ENCODE measurements at places on chromosomes 12 and 14.
A peak's percentile ranks its signal among the peaks of the same experiment; 100 is the strongest.

GRCh38 chr12:131943876-131944275 is 5.9 kb upstream of the EP400 start:
- no peak for DNase-seq

DNA sequence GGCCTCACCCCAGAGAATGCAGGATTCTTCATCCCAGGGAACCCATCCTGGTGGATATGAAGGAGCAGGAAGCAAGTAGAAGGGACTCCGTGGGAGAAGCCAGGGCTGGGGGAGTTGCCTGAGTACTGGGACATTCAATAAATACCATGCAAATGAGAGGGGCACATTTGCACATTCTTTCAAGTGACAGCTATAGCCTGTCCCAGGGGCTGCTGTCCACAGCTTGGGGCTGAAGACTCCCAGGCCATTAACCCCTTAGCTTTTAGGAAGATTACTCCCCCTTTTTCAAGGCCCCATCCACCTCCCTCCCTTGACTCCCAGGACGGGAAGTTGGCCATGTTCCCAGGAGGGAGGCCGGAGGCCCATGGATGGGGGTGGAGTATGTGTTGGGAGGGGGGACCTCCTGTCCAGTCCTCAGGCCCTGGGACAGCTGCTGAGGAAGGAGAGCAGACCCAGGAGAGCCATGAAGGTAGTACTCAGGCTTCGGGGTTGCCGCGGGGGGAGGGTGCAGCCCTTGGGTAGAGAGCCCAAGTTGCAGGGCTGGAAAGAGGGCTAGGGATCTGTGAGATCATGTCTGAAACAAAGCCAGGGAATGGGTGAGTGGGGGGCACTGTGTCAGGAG is 974 bp upstream of the TNS2 start:
- no peak for DNase-seq

DNA sequence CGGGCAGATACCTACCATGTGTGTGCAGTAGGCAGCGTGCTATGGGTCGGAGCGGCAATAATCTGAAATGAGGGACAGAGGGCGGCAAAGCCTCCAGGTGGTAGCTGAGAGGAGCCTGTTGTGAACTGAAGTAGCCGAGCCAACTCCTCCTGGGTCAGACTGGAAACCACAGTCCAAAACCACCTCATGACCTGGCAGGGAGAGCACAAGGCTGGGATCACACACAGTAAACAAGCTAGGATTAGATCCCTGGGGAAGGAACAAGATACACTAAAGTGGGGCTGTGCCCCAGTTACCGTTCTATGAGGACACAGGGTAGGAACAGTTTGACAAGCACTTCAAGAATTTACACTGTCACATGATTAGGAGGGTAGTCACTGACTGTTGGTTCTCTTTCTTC is 49.0 kb downstream of the AREL1 start:
- no peak for DNase-seq

DNA sequence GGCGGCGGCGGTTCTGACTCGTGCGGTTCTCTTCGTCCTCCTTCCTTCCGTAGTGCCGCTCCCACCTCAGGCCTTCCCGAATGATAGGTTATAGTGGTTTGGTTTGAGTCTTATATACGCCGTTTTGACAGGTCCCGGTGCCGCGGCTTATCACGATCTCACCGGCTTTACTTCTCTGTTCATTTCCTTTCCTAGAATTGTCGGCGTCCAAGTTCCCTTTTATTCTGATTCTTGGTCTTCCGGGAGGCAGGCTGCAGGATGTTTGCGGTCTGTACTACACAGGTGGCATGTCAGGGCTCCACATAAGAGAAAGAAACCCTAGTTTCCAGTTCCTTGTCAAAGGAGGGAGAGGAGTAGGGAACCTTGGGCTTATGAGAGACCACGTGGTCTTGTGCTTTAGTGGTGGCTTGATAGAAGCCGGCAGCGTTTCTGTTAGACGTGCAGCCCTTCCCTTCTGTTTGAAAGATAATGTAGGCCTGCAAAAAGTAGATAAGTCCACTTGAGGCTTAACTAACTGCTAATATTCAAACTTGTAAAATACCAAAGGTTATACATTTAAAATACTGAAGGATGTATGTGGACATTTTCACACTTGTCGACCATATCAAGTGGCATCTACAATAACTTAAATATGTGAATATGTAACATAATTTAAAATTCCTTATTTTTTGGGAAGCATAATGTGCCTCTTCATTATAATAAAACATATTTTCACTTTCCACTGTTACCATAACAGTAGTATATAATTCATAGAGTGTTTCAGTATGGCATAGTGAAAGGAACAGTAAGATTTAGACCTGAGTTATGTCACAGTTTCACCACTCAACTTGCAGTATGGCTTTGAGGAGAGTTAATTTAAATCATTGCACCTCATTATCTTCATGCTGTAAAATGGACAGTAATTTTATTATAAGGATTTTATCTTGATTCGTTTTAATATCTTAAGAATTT is 804 bp downstream of the USP15 start:
- peak; percentile 27 for DNase-seq

- DNase-seq: no peak
Measured at GRCh38 chr14:61628016-61628725, 67.1 kb upstream of the HIF1A start.

DNA sequence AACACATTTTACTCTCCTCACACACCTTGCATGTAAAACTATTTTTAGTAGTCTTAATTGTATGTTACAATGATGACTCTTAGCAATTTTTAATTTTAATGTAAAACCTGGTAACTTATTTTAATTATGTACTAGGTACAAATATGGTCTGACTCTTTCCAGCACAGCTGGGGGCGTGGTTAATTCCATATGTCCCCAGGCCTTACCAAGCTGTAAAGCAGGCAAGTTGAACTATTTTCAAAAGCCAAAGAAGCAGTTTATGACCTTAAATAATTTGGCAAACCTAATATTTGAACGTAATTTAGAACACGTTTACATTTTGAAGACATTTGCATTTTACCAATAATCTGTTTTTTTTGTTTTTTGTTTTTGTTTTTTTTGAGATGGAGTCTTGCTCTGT is 9.3 kb upstream of the ACOT6 start:
- DNase-seq: no peak

GRCh38 chr14:96574633-96575632 is 72.8 kb downstream of the PAPOLA start:
- DNase-seq: no peak

- no peak for DNase-seq
Measured at GRCh38 chr12:45669093-45669492, 60.4 kb upstream of the ARID2 start.

DNA sequence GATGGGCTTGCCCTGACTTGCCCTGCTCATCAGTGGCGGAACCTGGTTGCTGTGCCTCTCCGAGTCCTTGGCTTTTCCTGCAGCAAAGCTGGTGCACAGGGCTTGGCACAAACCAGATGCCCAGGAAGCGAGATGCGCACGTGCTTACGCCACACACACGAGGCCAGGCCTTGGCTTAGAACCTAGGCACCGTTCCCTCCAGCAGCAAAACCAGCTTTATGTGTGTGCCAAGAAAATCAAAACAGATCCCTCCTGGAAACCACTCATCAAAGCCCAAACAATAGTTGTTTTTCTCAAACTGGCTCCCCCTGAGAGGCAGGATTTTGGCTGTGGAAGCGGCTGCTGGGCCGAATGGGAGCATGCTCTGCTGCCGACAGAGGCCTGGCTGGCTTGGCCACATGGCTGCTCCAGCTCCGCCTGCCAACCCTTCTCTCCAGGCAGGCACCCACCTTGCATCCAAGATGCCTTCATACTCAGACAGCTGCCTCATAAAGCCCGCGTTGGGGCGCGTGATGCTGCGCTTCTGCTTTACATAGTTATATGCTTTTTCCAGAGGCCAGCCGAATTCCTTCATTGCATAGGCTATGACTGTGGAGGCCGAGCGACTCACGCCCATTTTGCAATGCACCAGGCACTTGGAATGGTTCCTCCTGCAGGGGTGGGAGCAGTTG is 58.7 kb downstream of the SSH1 start:
- no peak for DNase-seq

GRCh38 chr14:59155886-59156285 is 32.6 kb upstream of the DAAM1 start:
- DNase-seq: no peak

DNA sequence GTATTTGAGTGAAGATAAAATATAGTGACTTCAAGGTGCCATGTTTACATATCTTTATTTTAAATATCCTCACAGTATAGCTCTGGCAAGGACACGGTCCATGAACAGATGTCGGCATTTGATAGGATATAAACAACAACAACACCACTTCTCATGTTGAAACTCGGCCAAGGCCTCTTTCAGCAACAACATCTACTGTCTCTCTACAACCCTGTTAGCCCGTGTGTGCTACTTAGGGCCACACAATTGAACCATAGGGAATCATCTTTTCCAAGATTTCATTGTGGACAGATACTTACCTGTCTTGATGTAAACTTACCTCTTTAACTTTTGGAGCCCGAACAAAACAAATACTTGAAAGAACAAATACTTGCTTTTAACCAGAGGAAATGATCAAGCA is 168.7 kb upstream of the SSTR1 start:
- no peak for DNase-seq

- DNase-seq: no peak
Measured at GRCh38 chr12:97875064-97875463, 412.5 kb downstream of the RMST start.

GRCh38 chr14:39419272-39419671 is 13.0 kb downstream of the FBXO33 start:
- DNase-seq: no peak

- no peak for DNase-seq
Measured at GRCh38 chr14:31992011-31992447, 85.1 kb upstream of the ARHGAP5 start.

DNA sequence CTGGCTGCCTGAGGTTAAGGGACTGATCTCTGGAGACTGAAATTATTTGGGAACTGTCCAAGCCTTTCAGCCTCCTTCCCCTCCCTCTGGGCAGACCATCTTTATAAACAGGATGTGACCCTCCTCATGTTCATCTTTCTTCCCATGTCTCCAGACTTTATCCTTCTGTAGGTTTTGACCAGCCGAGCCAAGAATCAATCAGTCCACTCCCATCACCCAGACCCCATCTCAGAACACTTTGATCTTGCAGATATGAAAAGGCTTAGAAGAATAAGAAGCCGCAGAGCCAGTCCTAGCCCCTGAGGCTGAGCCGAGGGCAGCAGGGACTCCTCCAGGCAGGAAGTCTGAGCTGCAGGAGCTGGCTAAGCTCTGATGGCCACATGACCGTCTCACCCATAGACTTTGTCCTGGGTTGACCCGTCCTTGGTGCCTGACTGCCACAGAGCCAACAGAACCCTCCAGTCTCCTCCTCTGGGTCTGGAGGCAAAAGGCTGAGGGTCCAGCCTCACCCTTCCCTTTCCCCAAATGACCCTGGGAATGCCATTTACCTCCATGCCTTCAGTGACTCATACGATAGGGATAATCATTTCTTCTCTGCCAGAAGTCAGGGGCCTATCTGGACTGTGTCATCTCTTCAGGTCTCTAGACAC is 1.6 kb downstream of the KRT71 start:
- DNase-seq: no peak

DNA sequence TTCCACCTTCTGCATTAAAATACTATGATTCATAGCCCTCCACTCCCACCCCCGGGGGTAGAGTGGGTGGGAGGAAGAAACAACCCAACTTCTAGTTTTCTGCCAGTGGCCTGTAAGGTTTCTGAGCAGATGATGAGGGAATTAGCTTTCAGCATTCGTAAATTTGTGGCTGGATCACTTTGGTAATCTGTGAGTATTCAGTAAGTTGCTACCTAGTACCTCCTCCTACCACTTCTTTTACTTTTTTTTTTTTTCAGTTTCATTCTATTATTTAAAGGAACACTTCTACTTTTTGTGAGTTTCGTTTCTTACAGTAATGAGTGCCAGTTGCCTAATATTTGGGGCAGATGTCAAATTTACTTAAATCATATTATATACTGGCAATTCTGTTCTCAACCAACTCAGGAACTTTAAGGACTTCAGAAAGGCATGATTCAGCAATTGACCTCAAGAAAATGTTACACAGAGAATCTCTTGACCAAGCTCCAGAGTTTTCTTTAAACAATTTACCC is 42.4 kb upstream of the EMP1 start:
- no peak for DNase-seq

DNA sequence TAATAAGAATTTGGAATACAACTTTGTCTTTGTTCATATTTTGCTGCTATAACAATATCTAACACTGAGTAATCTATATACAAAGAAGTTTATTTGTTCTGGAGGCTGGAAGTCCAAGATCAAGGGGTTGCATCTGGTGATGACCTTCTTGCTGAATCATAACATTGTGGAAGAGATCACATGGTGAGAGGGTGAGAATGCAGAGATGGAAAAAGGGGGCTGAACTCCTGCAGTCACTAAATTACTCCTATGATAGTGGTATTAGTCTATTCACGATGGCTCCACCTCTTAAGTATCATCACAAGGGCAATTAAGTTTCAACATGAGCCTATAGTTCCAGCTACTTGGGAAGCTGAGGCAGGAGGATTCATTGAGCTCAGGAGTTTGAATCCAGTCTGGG is 4.5 kb upstream of the AKAP6 start:
- no peak for DNase-seq
